Osteoblast (primary cell): ENCODE measurements at places on chromosomes 2 and 18. TPM values are rescaled to one million over a fixed set of nuclear protein-coding genes. Genes with fewer than 3 reads are reported as not detected.

TUBA3E gene
- total RNA-seq: not detected in 2 replicates

TEX44 gene
- total RNA-seq: not detected in 2 replicates

CRYGD gene
- total RNA-seq: not detected in 2 replicates

ASB18 gene
- under 0.01 TPM in 1 of 2 replicates, not detected in the other for total RNA-seq

NOP58 gene
- total RNA-seq: 40.1 and 41.3 TPM in 2 replicates

IGFBP5 gene
- 12.3 and 29.5 TPM in 2 replicates for total RNA-seq

SPR gene
- 17.0 and 19.2 TPM in 2 replicates for total RNA-seq

GLB1L gene
- total RNA-seq: 13.0 and 21.0 TPM in 2 replicates

CNTNAP5 gene
- total RNA-seq: not detected in 2 replicates

ZAP70 gene
- under 0.01 TPM in 2 replicates for total RNA-seq

NPPC gene
- not detected in 2 replicates for total RNA-seq

VIL1 gene
- total RNA-seq: under 0.01 TPM in 1 of 2 replicates, not detected in the other

XIRP2 gene
- total RNA-seq: not detected in 2 replicates

REG1B gene
- not detected in 2 replicates for total RNA-seq

ALKAL2 gene
- total RNA-seq: not detected in 2 replicates

DNAJC5G gene
- not detected in 2 replicates for total RNA-seq

DTNA gene
- total RNA-seq: 10.1 and 11.5 TPM in 2 replicates

HIBCH gene
- 14.5 and 15.6 TPM in 2 replicates for total RNA-seq

CD207 gene
- not detected in 2 replicates for total RNA-seq

ACOXL gene
- total RNA-seq: not detected in 2 replicates

CCDC85A gene
- 0.29 and 0.72 TPM in 2 replicates for total RNA-seq
